ENCODE measurements at places on chromosomes 6 and 20.

DNA sequence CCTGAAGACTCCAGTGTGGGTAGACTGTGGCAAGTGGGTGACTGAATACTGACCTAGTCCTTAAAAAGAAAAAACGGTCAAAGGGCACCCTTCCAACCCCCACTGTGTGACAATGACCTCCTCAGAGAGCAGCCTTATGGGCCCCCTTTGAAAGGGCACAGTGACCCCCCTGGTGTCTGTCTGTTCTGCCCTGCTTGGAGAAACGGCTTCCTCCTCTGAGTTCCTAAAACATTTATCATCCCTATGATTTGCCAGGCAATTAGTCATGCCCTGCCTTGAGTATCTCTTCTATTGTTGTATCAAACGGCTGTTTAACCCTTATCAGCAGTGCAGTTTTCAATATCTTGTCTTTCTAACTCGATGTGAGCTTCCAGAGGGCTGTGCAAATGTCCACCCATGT is 21.0 kb upstream of the STX16 start:
- no peak for DNase-seq

- no peak for DNase-seq
Observed at GRCh38 chr20:62899633-62900051, 26.7 kb downstream of the DIDO1 start.

DNA sequence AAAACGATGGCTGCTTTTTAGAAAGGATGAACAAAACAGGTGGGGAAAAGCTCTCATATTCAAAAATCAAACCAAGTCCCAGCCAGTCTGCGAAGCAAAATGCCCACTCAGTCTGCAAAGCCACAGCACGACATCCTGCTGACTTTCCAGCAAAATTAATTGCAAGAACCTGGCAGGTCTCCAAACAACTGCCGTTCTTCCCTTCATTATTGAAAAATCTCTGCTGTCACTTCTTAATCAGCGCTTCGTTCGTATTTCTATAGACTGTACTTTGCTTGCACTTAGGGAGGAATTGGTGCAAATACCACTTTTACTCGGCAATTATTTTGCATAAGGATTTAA is 222.4 kb downstream of the CBLN4 start:
- DNase-seq: no peak

DNA sequence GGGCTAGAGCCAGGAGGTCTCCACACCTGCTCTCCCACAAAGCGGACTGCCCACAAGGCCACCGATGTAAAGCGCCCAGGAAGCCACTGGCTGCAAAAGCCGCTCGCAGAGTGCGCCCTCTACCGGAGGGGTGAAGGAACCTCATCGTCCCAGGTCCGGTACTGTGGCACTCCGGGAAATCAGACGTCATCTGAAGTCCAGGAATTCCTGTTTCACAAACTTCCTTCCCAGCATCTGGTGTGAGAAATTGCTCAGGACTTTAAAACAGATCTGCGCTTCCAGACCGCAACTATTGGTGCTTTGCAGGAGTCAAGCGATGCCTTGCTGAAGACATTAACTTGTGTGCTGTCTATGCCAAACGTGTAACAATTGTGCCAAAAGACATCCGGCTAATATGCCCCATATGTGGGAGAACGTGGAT is 115.1 kb upstream of the ARID1B start:
- DNase-seq: no peak

- no peak for DNase-seq
Observed at GRCh38 chr6:14638435-14638905, 520.9 kb downstream of the CD83 start.

- DNase-seq: no peak
Observed at GRCh38 chr20:32378461-32378860, 20.3 kb downstream of the ASXL1 start.

DNA sequence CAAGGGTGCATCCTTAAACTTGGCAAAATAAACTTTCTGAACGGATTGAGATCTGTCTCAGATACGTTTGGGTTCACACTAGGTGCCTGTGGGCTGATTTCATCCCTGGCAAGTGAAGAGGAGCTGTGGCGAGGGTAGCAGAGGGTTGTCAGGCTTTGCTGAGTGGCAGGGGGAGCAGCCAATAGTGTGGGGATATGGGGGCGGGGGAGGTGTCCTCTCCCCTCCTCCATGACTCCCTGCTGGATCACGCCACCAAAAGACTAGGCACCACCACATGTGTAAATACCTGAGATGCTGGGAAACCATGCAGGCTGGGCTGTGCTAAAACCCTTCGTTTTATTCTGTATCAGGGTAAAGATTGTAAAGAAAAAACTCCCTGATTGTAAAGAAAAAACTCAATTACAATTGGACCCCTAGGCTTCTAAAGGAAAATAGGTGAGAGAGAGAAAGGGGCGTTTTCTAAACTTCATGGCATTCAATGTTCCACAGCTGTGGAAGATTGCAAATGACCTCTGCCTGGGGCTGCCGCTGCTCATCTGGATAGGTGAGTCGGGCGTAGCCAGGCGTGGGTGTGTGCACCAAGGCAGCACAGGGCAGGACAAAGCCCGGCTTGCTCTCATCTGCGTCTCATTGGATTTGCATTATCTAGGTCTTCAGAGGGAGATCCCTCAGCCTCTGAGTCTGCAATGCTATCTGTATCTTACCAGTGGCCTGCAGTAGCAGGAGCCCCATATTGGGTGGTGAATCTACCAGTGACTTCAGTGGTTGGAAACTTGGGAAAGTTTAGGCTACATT is 26.9 kb upstream of the ADTRP start:
- no peak for DNase-seq

DNA sequence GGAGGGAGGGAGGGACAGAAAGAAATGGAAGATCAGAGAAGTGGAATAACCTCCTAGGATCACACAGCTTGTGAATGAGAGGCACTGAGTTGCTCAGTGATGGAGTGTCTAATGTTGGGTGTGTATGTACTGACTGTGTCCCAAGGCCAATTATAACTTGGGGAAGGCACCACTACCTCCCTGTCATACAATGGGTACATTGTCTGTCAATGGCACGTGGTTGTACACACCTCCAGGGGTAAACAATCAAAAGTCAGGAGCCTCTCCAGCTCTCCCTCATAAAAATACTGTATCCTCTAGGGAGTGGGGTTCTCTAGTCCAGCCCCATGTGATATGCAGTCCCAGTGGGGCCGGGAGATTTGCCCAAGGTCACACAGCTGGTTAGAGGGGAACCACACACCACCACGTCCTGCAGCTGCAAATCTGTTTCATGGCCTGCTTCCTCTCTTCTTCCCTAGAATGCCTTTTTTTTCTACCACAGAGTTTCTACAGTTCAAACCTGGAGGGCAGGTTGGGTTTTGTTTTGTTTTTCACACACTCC is 112.5 kb downstream of the SNX5 start:
- DNase-seq: no peak

DNA sequence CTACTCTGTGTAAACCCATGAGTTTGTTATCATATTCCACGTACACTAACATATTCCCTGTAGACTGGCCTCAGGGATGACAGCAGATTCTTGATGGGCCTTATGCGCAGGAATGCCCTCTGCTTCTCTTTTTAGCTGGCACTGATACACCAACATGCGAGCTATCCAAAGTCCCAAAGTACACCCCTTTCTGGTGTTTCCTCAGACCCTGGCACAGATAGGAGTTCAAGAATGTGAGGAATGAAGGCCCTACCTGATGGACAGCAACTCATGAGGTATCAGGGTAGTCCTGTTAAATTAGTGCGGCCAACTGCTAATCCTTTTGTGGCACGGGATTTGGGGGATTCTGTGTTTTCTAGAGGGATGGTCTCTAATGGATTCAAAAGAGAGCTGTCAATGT is 93.0 kb downstream of the BACH2 start:
- no peak for DNase-seq

GRCh38 chr6:126170978-126171382 is 168.9 kb upstream of the CENPW start:
- no peak for DNase-seq

- peak; percentile 70 for DNase-seq
Observed at GRCh38 chr6:13526727-13527670, 39.6 kb upstream of the GFOD1 start.

Measured in sigmoid colon (tissue), 7 donors.